ENCODE measurements at places on chromosomes 5 and 9. TPM values are rescaled to one million over a fixed set of nuclear protein-coding genes. Genes with fewer than 3 reads are reported as not detected.
A peak's percentile ranks its signal among the peaks of the same experiment; 100 is the strongest.

- no peak for DNase-seq
These were observed 151.6 kb downstream of the SIL1 start for GRCh38 chr5:139046551-139046950.

DNA sequence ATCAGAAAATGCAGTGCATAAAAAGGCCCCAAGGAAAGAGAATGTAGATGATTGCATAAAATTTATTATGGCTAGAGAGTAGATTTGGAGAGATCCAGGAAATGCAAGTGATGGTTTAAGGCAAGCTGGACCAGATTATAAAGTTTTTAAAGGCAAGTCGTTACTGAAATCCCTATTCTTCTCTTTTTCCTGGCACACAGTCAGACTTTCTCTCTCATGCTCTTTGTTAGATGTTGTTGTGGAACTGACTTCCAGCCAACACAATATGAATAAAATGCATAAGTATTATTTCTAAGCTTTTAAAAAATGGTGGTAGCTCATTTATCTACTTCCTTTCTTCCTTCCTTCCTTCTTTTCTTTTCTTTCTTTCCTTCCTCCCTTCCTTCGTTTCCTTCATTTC, 1085.4 kb upstream of the CDH6 start:
- DNase-seq, result no peak

DNA sequence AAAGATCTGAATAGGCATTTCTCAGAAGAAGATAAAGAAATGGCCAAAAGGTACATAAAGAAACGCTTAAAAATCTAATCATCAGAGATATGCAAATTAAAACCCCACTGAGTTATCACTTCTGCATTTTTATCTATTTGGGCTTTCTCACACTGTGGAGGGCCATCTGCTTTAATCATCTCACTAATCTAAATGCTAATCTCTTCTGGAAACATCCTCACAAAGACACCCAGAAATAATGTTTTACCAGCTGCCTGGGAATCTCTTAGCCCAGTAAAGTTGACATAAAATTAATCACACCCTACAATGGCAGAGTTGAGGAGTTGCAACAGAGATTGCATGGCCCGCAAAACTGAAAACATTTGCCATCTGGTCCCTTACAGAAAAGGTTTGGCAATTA, 407.9 kb upstream of the CYLC2 start:
- DNase-seq, result no peak

Gene UAP1L1
- 2.9 TPM for total RNA-seq

DNA sequence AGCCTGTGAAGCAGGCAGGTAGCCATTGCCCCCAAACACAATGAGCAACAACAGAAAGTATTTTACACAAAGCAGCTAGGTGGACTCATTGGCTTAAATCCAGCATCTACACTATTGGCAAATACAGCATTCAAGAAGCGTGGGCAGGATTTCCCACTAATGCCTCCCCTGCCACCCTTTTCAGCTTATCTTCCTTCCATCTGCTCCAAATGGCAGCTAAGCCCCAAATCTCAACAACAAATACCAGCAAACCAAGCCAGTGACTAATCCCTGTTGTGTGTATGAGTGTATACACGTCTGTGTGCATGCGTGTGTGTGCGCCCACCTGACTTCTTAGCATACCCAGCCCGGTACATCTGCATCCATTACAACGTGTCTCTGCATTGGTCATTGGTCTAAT, 151.2 kb upstream of the WWC1 start:
- DNase-seq, result no peak

GRCh38 chr9:69885931-69886330, 65.3 kb downstream of the CFAP95 start:
- DNase-seq, result no peak

GRCh38 chr9:112844771-112845542, 45.7 kb downstream of the SLC46A2 start:
- peak; percentile 85 for DNase-seq

- no peak for DNase-seq
These were observed at the start of gene GALNT10 for GRCh38 chr5:154190595-154191304. TSS of gene GALNT10 (plus strand) at chr5:154190733. CDS start at chr5:154190867, 134 bp downstream.

Gene INSL6
- total RNA-seq, result not detected

Measured in neural crest cell (in vitro differentiated cells).